Foreskin melanocyte (primary cell): ENCODE measurements at places on chromosomes 1 and 21.
A peak's percentile ranks its signal among the peaks of the same experiment; 100 is the strongest.

DNA sequence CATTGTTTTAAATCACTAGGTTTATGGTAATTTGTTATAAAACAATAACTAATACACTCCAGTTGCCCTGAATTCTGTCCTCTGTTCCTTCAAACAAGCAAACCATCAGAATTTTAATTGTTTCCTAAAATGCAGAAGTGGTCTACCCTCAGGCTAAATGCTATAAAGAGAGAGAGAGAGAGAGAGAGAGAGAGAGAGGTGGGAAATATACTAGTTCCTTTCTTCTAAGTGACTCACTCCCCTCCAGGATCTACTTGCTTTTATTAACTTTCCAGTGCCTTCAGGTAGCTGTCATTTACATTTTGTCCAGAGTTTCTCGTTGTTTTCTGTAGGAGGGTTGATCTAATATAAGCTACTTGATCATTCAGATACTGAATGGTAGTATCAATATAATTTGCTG lies 26.4 kb downstream of the LRRC53 start:
- no peak for DNase-seq

DNA sequence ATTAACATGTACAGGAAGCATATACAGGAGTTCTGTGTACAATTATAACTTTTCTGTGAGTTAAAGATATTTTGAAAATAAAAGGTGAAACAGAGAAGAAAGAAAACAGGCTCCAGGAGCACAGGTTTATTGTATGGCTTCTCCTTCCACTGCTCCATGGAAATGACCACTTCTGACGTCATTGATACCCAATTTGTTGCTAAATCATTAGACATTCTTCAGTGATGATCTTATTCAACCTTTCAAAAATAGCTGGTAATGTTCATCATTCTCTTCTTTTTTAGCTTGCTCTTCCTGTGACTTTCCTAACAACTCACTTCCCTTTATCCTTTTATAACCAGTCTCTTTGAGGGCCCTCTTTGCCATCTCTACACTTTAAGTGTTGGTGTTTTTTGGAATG lies 77.8 kb downstream of the KCNK2 start:
- DNase-seq = no peak

DNA sequence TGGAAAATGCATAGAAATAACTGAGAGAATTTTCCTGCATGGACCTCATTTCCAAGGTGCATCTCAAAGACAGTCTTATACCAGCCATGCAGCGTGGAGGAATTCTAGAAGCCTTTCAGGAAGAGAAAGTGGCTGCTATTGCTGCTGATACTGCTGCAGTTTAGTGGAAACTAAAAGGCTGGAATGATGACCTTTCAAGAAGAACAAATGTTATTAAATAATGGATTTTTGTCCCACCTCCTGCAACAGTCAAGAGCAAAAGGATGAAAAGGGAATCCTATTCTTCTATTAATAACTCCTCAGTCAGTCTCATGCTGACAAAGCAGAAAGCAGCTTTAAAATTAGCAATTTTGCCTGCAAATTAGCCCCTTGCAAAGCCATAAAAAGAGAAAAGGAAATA lies 68.2 kb upstream of the C1orf87 start:
- no peak for DNase-seq

DNA sequence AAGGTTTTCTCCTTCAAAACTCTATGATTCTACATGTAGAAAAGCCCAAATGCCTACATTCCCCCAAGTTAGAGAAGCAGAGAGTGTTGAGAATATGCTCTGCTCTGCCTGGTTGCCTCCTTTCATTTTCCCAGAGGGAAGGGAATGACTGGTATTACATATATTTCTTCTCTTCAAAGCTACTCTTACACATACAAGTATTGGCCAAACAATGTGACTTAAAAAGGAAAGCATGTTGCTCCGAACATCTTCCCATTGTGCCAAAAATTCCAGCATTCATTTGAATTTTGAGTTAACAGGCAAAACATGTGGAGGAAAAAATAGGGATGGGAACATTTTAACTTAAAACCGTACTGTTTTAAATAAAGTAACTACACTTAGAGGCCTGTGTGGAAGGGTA lies 125.2 kb downstream of the COQ8A start:
- DNase-seq = no peak

DNA sequence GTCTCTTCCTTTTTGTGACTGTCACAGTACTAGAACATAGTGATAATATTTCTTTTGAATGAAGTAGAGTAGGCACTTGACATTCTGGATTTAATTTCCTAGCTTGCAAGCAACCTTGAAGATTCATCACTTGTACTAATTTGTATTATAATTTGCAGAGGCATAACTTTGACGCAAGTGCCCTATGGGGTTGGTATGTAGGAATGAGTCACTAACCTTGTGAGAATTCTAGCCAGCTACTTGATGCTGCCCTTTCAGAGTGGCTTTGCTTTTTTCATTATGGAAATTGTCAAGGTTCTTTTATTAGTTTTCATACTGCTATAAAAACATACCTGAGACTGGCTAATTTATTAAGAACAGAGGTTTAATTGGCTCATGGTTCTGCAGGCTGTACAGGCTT lies 13.7 kb upstream of the DPH5 start:
- no peak for DNase-seq

- DNase-seq = no peak
These were observed 16.1 kb downstream of the CNR2 start for GRCh38 chr1:23897083-23897482.

DNA sequence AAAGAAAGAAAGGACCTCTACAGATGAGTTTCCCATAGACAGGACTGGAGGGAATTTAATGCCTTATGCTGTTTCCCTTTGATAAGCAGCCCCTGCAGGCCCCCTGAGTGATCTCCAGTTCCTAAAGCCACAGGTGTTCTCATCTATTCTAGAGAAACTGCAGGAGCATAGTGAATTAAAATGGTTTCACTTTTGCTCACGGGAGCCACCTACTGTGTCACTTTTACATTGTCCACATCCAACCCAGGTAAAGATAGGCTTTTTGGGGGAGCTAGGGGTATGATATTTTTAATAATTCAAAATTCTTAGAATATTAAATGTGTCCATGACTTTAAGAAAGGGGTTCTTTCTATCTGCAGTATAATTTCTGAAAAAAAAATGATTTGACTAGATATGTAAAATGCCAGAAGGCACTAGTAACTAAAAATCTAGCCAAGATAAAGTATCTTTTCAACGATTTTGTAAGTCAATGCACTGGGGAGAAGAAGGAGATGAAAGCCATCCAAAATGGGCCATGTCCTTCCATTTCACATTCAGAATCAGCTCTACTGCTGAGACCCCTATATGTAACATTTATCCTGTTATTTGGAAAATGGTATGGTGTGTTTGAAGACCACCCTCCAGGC lies 267.3 kb upstream of the DUSP10 start:
- no peak for DNase-seq

DNA sequence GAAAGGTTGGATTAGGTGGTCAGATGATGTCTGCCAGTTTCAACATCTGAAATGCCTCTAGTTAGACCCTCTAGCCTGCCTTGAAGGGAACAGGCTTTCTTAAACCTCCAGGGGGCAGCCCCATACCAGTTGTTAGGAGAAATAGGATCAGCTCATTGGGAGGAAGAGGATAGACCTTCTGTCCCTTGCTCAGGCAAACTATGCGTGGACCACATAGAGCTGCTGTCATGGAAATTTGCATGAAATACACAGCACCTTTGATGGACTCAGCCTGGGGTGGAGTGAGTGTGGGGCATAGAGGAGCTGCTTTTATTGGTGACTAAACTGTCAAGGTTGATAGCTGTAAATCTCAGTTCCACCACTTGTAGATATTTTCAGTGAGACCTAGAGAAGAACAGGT lies 38.4 kb upstream of the SPAG17 start:
- DNase-seq = peak; percentile 4

DNA sequence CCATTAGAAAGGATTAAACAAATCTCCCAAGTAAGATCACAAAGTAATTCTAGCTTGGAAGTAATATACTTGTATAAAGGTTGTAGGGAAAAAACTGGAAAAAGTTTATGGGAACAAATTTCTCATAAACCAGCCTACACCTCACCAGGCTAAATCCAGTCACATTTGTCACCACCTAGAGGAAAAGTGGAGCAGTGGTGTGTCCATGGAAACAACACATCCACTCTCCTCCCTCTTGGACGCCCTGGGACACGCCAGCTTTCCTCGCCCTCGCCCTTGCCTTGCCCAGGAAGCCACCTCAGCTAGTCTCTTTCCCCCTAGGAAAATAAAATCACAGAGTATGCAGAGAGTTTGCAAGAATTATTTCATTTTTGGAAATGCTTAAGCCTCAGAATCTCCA lies 2.2 kb downstream of the PALMD start:
- DNase-seq = no peak

- peak; percentile 48 for DNase-seq
These were observed 49.1 kb upstream of the CR2 start for GRCh38 chr1:207404849-207405525.

DNA sequence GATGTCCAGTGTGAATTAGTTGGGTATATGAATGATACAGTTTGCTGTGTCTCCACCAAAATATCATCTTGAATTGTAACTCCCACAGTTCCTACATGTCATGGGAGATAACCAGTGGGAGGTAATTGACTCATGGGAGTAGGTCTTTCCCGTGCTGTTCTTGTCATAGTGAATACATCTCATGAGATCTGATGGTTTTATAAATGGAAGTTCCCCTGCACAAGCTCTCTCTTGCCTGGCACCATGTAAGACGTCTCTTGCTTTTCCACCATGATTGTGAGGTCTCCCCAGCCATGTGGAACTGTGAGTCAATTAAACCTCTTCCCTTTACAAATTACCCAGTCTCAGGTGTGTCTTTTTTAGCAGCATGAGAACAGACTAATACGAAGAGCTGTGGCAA lies 223.0 kb downstream of the AJAP1 start:
- DNase-seq = no peak

GRCh38 chr1:108504447-108504846 lies 54.3 kb downstream of the NBPF6 start:
- DNase-seq = no peak

DNA sequence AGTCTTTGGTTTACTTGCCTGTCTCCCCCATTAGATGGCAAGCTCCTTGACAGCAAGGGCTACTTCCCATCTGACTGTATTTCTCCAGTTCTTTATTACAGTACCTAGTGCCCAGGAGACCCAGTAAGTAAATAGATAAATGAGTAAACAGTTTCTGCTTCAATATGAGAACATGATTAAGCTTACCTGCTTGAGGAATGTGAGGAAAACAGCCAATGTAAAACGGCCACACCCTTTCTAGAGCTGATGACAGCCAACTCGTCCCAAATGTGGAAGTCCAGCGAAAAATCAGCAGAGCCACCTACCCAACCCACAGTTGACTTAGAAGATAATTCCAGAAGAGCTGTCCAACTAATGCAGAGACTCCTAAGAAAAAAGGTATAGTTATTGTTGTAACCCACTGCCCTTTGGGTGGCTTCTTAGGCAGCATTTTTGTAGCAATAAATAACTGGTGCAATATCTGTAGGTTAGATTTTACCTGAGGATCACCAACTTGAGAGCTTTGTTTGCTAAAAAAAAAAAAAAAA lies 6.5 kb upstream of the DR1 start:
- DNase-seq = no peak

DNA sequence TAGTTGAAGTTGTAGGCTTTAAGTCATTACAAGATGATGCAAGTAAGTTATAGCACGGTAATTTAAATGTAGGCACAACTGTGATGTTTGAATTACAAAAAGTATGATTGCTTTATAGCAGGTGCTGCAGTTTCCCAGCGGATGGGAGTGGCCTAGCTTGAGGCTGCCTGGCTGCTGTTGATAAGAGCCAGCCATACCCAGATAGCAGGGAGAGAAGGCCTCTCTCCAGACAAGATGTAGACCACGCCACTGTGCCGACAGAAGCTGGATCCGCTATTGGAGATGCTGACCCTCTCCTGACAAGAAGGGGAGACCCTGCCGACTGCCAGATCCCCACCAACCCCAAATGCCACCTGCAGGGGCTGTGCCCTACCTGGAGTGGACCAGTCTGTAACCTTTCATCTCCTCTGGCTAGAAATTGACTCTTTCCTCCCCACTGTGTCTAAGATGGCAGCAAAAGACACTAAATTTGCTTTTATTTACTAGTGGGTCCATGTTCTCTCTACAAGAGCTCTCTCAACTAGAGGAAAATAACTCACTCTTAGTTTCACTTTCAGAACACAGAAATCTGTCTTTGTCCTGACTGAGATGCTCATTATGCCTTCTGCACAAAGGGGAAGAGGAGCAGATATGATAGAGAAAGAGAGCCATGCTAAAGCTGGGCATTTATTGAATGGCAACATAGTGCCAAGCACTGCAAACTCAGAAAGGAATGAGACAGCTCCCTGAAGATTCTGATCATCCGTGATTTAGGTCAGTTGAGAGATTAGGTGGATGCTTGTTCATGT lies 127.9 kb downstream of the URB2 start:
- no peak for DNase-seq

- DNase-seq = no peak
These were observed 504.0 kb upstream of the OLFM3 start for GRCh38 chr1:102500758-102501157.
